RPMI8226 (cell line): ENCODE measurements at places on chromosomes 6 and 20.

GRCh38 chr20:22507240-22507961 lies 77.0 kb downstream of the FOXA2 start:
- DNase-seq: peak; percentile 78

DNA sequence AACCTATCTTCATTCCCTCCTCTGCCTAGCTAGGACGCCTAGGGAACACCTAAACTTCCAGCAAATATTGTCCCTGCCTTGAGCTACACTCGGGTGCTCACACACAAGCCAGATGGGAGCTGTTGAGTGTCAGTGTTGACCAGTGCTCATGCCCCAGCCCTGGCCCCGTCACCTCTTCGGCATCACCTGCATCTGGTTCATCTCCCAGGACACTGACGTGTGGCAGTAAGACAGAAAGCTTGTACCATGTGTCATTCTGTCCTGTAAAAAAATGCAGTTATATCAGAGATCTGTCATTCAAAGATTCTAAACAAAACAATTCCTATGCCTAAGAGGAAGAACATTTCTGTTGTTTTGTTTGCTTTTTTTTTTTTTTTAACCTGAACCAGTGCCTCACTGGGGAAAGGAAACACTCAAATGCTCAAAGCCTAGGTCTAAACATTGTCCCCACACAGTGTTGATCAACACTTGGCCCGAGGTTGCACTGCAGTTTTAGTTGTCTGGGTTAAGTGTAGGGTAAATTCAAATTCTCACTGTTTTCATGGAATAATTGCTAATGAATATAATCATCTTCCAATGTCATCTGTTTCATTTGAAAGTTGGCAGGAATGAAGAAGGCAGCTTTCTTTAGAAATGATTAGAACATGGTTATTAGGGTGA lies 102.7 kb upstream of the SASH1 start:
- no peak for DNase-seq

DNA sequence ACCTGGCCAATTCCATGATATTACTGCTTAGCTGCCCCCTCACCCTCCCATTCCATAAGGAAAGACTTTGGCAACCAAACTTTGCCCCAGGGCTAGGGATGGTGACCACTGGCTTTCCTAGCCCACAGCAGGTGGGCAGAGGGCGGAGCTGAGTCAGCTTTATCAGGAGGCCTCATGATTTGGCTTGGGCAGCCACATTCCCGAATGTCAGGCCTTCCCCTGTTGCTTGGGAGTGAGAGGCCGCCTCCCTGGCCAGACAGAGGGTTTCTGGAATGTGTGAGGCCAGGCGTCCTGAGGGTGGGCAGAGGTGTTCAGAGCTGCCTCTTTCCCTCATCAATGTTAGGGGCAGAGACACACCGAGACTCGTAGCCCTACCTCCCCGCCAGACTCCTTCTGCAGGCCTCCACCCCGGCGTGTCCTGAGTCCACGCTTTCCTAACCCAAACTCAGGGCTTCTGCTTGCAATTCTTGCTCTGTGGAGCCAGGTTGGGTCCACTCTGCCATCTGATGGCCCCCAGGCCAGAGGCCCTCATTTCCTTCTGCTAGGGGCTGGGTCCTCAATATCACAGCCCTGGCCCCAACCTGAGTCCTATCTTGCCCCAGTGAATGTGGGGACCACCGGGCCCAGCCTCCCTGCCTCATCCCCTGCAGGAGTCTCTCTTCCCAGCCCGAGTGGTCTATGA lies 19.3 kb downstream of the UQCC2 start:
- DNase-seq: no peak

GRCh38 chr6:133610227-133610840 lies 278.6 kb upstream of the TCF21 start:
- DNase-seq: no peak

- peak; percentile 51 for DNase-seq
Observed at GRCh38 chr6:43838276-43839036, 68.4 kb downstream of the VEGFA start.

DNA sequence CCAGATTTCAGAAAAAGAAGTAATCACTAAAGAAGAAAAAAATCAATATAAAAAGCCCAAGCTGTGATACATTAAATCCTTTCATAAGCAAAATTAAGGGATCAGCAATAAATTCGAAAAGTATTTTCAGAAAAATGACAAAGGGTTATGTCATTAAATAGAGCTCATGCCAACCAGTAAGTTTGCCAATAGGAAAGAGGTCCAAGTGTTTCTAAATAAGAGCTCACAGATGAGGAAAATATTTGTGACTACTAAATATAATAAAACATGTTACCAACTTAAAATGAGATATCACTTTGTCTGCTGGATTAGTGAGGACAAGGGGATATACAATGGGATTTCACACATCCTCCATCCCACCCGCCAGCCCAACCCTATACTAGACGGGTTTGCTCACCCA lies 140.3 kb upstream of the EYA4 start:
- DNase-seq: no peak

GRCh38 chr6:104473021-104473429 lies 386.7 kb downstream of the HACE1 start:
- no peak for DNase-seq

DNA sequence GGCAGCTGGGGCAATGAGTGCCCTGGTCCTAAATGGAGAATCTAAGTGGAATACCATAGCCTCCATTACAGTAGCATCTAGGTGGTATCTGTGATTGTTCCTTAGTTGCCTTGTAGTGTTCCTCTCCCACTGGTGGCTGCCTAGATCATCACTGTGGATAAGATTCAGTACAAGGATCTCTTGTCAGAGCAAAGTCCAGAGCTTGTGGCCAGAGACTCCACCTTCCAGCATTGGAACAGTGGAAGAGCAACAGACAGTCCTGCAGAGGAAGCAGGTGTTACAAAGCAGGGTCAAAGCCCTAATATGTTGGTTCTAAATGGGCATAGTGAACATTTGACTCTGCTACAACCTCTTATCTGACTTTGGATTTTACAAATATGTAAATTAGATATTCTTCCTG lies 194.1 kb upstream of the GRIK2 start:
- no peak for DNase-seq

GRCh38 chr6:89311853-89312531 lies 3.1 kb downstream of the GABRR2 start:
- DNase-seq: no peak

DNA sequence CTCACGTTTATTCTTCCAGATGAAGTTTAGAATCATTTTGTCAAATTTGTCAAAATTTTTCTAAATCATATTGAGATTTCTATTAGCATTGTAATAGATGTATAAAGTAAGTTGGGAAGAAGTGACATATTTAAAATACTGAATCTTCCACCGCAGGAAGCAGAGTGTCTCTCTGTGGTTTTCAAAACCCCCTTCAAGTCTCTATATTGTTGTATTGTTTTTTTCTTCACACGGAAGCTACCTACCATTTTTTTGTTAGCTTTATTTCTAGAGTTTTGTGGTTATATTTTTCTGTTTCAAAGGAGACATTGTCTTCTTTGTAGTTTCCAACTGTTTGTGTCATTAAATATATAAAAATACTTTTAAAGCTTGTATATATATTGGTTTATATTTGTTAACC lies 188.6 kb downstream of the ZDHHC14 start:
- no peak for DNase-seq

GRCh38 chr6:111651185-111652034 lies 45.7 kb upstream of the TRAF3IP2 start:
- DNase-seq: no peak

- peak; percentile 84 for DNase-seq
Observed at GRCh38 chr6:42960243-42961019, at the start of gene GNMT. GNMT (plus strand) TSS chr6:42960754; CDS start chr6:42960768, 14 bp downstream.

DNA sequence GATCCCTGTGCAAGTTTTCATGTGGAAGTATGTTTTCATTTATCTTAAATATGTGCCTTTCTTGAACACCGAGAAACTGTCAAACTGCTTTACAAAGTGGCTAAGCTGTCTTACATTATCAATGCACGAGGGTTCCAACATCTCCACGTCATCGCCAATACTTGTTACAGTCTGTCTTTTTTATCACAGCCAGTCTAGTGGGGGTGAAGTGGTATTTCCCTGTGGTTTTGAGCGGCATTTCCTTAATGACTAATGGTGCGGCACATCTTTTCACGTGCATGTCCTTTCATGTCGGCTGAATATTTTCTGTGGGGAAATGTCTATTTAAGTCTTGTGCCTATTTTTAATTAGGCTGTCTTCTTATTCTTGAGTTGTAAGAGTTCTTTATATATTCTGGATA lies 280.4 kb downstream of the FOXC1 start:
- DNase-seq: no peak

- no peak for DNase-seq
Observed at GRCh38 chr6:163883984-163884383, 469.5 kb downstream of the QKI start.

DNA sequence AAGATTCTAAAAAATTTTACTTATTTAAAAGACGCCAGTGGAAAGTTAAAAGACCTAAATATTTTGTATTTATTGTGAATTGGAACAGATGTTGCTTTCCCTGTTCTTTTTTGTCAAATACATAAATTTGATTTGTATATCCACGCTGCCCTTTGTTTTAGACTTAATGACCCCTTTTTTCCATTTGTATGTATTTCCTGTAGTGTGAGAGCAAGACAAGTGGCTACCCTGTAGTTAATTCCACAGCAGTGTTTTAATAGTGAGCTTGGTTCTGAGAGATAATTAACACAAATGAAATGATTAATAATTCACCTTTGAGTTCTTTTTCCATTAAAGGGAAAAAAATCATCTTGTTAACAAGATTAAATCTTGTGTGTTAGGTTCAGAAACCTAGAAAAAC lies 16.6 kb downstream of the SH3BGRL2 start:
- DNase-seq: no peak

DNA sequence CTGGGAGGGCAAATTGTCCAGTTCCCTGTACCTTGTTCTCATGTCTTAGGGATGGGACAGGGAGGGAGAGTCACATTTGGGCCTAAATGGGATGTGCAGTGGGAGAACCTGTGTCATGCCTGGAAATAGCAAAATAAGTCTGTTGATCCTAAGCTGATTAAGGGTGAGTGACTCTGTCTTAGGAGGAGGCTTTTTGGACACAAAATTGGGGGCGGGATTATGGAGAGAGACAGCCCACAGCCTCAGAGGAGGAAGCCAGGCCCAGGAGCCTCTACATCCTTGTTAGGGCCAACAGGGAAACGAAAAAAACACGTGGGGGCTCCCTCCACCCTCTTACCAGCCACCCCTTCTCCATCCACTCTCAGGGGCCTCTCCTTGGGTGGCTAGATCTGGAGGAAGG lies 2.2 kb downstream of the KCNB1 start:
- DNase-seq: no peak

GRCh38 chr6:131803007-131803769 lies 4.6 kb upstream of the ENPP1 start:
- DNase-seq: no peak

GRCh38 chr20:41697861-41698559 lies 79.8 kb upstream of the CHD6 start:
- peak; percentile 44 for DNase-seq

- peak; percentile 21 for DNase-seq
Observed at GRCh38 chr6:166026586-166027126, 141.0 kb downstream of the TBXT start.

DNA sequence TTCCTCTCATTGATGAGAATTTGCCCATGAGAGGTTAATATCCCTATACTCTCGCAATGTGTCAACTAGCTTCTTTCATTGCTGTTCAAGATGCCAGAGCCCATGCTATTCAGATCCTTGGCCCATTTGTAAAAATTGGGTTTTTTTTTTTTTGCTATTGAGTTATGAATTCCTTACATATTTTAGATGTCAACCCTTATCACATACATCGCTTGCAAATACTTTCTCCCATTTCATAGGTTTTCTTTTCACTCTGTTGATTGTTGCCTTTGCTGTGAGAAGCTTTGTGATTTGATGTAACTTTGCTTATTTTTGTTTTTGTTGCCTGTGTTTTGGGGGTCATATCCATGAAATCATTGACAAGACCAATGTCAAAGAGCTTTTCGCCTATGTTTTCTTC lies 32.2 kb upstream of the IPCEF1 start:
- no peak for DNase-seq

- DNase-seq: no peak
Observed at GRCh38 chr6:33785778-33786177, 3.2 kb downstream of the LEMD2 start.

GRCh38 chr20:15976047-15976736 lies 597.1 kb downstream of the KIF16B start:
- no peak for DNase-seq

DNA sequence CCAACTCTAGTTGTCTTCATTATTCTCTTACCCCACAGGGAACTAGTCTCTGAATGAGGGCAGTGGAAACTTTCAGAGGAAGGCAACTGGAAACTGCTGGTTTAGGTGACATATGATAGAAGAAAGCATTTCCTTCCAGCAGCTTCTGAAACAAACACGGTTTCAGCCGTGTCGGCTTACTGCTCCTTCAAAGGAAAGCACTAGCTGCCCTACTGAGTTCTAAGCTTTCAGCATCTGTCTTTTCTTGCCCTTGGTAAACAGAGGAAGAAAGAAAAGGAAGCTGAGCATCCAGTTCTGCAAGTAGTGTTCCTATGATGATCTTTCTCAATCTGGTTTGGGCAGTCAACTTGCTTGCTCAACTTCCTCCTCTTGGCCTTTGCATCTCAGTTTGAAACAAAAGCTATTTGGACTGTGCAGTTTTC lies 117.5 kb upstream of the CEP85L start:
- no peak for DNase-seq

DNA sequence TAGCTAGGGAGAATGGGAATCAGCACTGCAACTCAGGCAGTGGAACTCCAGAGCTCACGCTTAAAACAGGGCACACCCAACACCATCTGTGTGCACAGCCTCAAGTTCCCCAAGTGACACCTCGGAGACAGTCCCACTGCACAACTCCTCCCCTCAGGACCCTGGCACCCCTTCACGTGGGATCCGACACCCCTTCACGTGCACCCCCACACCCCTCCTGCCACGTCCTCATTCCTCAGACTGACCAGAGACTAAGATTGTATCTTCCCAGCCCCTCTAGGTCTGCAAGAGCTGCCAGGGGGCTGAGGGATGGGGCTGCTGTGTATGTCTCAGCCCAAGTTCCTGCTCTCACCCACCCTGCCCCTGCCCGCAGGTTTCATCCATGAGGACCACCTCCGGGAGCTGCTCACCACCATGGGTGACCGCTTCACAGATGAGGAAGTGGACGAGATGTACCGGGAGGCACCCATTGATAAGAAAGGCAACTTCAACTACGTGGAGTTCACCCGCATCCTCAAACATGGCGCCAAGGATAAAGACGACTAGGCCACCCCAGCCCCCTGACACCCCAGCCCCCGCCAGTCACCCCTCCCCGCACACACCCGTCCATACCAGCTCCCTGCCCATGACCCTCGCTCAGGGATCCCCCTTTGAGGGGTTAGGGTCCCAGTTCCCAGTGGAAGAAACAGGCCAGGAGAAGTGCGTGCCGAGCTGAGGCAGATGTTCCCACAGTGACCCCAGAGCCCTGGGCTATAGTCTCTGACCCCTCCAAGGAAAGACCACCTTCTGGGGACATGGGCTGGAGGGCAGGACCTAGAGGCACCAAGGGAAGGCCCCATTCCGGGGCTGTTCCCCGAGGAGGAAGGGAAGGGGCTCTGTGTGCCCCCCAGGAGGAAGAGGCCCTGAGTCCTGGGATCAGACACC lies 7.6 kb downstream of the MYL9 start:
- DNase-seq: no peak

GRCh38 chr6:140544431-140544830 lies 1170.0 kb upstream of the CITED2 start:
- DNase-seq: no peak
